NCI-H774 (cell line): ENCODE measurements at places on chromosomes 13 and 19.

- DNase-seq = no peak
Measured at GRCh38 chr13:59666504-59666903, 497.2 kb downstream of the DIAPH3 start.

GRCh38 chr13:75830842-75831241 is 194.7 kb downstream of the LMO7 start:
- no peak for DNase-seq

GRCh38 chr19:17005000-17005399 is 21.6 kb downstream of the CPAMD8 start:
- DNase-seq = no peak

DNA sequence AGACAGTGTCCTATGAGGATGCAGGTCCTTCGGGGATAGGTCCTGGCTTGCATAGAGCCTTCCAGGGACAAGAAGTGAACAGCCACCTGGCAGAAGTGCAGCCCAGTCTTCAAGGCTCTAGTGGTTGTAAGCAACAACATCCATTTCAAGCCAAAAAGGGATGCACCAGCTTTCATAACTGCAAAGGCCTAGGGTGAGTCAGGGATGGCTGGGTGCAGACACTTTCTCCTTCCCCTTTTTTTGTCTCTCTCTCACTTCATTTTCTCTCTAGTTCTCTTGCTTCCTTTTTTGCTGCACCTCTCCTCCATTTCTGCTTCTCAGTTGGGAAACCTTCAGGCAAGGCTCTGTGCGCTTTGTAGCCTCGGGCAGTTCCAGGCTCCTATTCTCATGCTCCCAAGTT is 196.2 kb upstream of the ZNF536 start:
- no peak for DNase-seq

DNA sequence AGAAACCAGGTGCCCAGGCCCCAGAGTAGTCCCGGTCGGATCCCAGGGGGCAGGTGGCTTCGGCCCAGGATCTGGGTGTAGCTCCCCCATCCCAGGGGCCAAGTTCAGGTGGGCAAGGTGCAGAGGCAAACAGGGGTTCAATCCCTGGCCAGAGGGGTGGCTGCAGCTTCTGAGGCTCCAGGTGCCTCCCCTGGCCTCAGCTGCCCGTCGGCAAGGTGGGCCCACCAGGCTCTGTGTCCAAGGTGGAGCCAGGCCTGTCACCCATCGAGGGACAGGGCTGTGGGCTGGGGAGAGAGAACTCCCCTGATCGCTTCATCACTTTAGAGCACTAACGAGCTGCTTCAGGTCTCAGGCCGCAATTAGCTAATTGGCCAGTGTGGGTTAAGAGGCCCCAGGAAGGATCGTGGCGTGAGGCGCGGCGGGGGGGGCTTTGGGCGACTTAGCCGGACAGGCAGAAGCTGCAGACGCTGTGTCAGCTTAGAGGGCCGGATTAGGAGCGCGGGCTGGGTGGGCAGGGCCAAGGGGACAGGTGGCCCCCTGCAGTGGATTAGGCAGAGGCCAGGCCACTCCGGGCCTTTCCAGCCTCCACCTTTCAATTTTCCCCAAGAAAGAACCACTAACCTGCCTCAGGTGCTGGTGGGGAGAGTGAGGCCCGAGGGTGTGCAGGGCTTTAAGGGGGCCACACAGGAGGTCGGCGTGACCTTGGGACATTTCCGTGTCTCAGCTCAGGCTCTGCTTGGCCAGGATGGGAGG is 2.8 kb upstream of the RAX2 start:
- no peak for DNase-seq

DNA sequence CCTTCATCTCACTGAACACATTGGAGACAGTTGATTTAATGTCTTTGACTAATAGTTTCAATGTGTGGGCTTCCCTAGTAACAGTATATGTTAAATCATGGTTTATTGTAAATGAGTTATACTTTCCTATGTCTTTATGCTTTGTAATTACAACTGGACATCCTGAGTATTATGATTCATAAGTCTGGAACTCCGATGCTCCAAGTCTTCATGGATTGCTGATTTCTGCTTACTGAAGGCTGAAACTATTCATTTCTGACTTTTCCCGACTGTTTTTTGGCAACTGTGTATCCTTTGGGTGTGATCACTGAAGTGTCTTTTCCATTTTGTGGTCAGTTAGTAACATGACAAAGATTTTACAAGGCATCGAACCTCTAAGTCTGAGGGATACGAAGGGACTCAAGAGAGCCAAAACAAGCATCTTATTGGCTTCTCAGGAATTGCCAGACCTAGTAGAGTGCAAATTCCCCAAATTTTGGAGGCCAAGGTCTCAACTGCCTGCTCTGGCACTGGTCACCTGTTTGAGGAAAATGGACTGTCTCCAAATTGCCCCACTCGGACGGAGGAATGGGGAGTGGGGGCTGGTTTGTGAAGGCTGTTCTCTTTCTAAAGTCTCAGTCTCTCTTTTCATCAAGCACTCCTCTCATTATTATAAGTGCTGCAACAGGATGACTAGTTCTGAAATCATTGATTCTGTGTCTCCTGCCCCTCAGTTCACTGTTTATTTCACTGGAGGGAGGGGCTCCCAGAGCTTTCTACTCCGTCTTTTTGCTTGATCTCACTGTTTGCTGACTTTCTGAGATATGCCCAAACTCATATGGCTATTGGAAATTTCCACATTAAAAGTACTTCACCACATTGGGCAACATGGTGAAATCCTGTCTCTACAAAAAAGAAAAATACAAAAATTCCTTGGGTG is 20.2 kb upstream of the CD70 start:
- no peak for DNase-seq

GRCh38 chr13:38897521-38897920 is 93.1 kb downstream of the STOML3 start:
- no peak for DNase-seq

- DNase-seq = no peak
Measured at GRCh38 chr13:105329359-105329758, 1206.1 kb downstream of the EFNB2 start.

GRCh38 chr13:100611678-100612492 is 23.3 kb upstream of the GGACT start:
- no peak for DNase-seq

DNA sequence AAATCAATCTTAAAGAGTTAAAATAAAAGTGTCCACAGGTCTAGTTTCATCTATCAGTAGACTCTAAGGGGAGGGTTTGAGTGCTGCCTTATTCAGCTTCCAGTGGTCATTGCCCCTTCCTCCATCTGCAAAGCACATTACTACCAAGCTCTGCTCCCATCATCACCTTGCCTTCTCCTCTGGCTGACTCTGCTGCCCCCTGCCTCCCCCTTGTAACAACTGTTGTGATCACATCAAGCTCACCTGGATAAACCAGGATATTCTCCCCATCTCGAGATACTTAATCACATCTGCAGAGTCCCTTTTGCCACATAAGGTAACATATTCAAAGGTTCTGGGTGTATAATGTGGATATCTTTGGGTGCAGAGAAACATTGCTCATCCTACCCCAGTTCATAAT is 43.3 kb upstream of the GPC6 start:
- DNase-seq = no peak

DNA sequence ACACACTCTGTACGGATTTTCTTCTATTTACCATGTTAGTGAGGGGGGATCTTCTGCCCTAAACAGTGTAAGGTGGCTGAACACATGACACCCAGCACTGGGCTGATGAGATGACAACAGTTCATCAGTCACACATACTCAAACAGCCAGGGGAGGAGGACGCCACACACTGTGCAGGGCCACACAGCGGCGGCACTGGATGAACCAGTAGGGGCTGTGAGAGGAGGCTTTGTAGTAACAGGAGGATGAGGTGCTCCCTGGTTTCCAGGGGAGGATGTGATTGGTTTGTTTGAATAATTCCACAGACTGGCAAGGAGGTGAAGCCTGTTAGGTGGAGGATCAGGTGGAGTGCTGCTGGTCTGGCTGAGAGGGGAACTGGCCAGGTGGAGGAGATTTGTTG is 16.3 kb upstream of the GTF3A start:
- no peak for DNase-seq

DNA sequence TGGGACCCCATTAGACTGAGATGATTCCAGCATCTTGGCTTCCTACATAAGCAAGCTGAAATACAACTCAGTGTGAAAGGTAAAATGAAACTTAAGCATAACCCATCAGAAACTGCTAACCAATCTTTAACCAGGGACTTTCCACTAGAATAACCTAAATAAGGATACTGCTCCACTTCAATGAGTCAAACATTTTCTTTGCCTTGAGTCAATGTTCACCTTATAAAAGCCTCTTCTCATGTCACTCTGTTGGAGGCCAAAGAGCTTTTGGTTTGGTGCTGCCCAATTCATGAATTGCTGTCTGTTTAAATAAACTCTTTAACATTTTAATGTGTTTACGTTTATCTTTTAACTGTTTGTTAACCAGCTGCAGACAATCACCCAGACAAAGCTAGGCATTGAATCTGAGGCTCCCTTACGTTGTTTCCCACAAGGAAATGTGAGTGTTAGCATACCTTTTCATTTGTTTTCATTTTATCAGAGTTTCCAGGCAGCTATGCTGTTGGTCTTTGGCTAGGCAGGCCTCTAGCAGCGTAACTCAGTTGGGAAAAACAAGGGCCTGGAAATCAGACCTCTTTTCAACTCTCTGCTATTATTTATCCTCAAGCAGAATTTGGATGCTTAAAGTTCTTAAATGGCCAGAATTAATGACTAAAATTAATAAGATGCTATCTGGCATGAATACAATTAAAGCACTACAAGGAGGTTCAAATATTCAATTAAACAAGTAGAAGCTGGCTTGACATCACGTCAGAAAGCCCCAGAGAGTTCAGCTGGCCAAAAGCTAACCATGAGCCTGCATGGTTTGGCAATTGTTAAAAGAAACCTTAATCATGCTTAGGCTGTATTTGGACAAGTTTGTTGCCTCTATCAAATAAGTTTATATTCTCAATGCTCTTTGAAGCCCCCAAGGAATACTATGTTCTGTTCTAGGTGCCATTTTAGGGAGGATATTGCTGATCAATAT is 200.2 kb downstream of the DCLK1 start:
- DNase-seq = no peak
